Activated naive CD8-positive, alpha-beta T cell treated with anti-CD3 and anti-CD28 coated beads, Interleukin-2, amount 10 ng/mL, durations not matched to agents 7 days and 5 days (primary cell): ENCODE measurements at places on chromosomes 3 and 15. TPM values are rescaled to one million over a fixed set of nuclear protein-coding genes. Genes with fewer than 3 reads are reported as not detected.

GRCh38 chr3:43243590-43244587 is 42.5 kb upstream of the SNRK start:
- DNase-seq: no peak
- peaks cover 8% of the 10 kb centered on the region for H3K36me3 ChIP-seq
- no peaks in the 10 kb centered on the region for H3K27me3 ChIP-seq
- peaks cover 29% of the 10 kb centered on the region for H3K4me1 ChIP-seq
- H3K27ac ChIP-seq: peak overlapping the region; percentile 4

DNA sequence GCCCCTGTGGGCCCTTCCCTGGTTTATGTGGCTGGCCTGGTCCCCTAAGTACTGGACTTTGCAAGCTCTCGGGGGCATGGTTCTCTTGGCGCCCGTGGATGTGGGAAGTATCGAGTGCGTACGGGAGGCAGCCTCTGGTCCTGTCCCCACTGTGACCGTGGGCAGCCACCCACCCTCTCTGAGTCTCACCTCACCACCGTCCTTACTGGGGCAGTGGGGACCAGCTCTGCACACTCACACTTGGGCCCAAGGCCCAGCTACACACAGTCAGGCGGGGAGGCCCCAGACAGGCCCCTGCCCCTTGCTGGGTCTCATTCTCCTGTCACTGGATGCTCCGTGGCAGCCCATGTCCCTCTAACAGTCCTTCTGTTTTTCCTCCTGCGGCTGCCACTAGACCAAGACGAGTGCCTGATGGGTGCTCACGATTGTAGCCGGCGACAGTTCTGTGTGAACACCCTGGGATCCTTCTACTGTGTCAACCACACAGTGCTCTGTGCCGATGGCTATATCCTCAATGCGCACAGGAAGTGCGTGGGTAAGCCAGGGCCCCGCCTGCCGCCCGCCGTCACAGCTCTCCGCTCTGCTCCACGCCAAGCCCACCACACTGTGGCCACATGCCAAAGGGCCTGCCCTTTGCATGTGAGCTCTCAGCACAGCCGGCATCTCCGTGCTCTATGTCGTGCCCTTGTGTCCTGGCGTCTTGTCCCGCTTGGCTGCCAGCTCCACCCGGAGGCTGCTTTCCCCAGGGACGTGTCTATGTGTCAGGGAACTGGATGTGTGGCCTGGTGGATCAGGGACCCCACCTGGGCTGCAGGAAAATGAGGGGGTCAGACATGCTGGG is 72.7 kb downstream of the FBLN2 start:
- peaks cover 5% of the 10 kb centered on the region for H3K4me1 ChIP-seq
- H3K4me3 ChIP-seq: peak overlapping the region; percentile 90
- peak overlapping the region; percentile 98 for H3K27ac ChIP-seq
- no peaks in the 10 kb centered on the region for H3K36me3 ChIP-seq
- H3K27me3 ChIP-seq: no peaks in the 10 kb centered on the region
- peak; percentile 67 for DNase-seq

GRCh38 chr3:170572665-170573253 is 13.1 kb downstream of the SLC7A14 start:
- no peaks in the 10 kb centered on the region for H3K36me3 ChIP-seq
- H3K27me3 ChIP-seq: peaks cover 16% of the 10 kb centered on the region
- H3K4me1 ChIP-seq: peaks cover 1% of the 10 kb centered on the region
- DNase-seq: no peak

- no peak overlapping the region for H3K4me3 ChIP-seq
- peaks cover 9% of the 10 kb centered on the region for H3K36me3 ChIP-seq
- H3K27me3 ChIP-seq: no peaks in the 10 kb centered on the region
- DNase-seq: no peak
- H3K4me1 ChIP-seq: no peaks in the 10 kb centered on the region
- H3K27ac ChIP-seq: no peak overlapping the region
Measured at GRCh38 chr3:184196536-184196935, 10.5 kb downstream of the ABCF3 start.

DNA sequence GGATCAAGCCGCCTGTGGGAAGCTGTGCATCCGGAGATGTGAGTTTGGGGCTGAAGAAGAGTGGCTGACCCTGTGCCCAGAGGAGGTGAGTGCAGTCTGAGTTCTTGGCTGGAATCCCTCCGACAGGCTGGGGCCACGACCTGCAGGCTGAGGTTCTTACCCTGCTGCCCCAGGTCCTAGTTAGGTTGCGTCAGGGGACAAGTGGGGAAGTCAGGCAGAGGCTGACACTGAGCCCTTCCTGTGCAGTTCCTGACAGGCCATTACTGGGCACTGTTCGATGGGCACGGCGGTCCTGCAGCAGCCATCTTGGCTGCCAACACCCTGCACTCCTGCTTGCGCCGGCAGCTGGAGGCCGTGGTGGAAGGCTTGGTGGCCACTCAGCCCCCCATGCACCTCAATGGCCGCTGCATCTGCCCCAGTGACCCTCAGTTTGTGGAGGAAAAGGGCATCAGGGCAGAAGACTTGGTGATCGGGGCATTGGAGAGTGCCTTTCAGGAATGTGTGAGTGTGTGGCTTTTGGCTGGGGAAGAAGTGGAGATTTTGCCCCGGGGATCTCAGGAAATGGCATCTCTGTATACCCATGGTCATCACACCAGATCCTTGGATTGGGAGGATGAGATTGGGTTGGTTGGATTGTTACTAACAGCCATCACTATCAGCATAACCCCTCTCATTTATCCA is 1.3 kb downstream of the PPM1M start:
- H3K4me3 ChIP-seq: peak overlapping the region; percentile 91
- H3K27me3 ChIP-seq: no peaks in the 10 kb centered on the region
- peaks cover 29% of the 10 kb centered on the region for H3K36me3 ChIP-seq
- peak; percentile 53 for DNase-seq
- peaks cover 59% of the 10 kb centered on the region for H3K4me1 ChIP-seq

- peaks cover 10% of the 10 kb centered on the region for H3K36me3 ChIP-seq
- peak overlapping the region; percentile 82 for H3K4me3 ChIP-seq
- peak; percentile 71 for DNase-seq
- H3K4me1 ChIP-seq: peaks cover 62% of the 10 kb centered on the region
Measured at GRCh38 chr3:13011573-13012220, 61.5 kb downstream of the IQSEC1 start.

- no peaks in the 10 kb centered on the region for H3K36me3 ChIP-seq
- H3K27me3 ChIP-seq: no peaks in the 10 kb centered on the region
- H3K27ac ChIP-seq: no peak overlapping the region
- no peak overlapping the region for H3K4me3 ChIP-seq
- DNase-seq: no peak
Measured at GRCh38 chr15:27868828-27869404, 230.2 kb downstream of the OCA2 start.

DNA sequence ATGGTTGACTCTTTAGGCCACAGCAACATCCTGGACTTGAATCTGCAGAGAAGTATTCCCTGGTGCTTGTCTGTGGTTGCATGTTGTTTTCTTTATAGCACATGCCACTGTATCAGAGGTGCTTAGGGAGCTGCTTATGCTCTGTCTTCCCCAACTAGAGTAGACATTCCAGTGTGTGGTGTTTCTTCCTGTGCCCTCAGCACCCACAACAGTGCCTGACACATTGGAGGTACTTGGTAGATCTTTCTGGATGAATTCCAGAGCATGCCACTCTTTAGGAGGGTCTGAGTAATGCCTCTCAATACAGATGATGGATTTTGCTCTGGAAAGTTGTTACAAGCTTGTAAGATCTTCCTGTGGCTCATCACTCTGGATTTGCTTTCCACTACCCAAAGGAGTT is 117.6 kb downstream of the CHDH start:
- H3K36me3 ChIP-seq: no peaks in the 10 kb centered on the region
- no peak for DNase-seq
- H3K4me1 ChIP-seq: no peaks in the 10 kb centered on the region
- H3K27ac ChIP-seq: no peak overlapping the region

- H3K4me1 ChIP-seq: peaks cover 32% of the 10 kb centered on the region
- peak overlapping the region; percentile 17 for H3K27ac ChIP-seq
- DNase-seq: no peak
Measured at GRCh38 chr3:122890077-122890719, 95.3 kb downstream of the SLC49A4 start.

DNA sequence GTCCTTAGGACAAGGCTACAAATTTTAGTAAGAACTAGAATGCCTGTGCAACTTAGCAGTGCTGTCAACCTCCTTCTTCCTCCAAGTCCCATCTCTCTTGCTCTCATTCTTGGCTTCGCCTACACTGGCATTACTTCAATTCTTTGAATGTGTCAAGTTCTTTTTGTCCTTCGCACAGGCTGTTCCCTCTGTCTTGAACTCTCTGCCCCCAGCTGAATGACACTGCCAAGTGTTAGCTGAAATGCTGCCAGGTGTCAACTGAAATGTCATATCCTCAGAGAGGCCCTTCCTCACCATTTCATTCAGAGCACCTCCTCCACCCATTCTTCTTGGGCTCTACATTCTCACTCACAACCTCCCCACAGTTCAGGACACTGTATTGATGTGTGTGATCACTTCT is 48.8 kb upstream of the PSMD6 start:
- H3K27ac ChIP-seq: no peak overlapping the region
- H3K4me3 ChIP-seq: no peak overlapping the region
- peaks cover 23% of the 10 kb centered on the region for H3K27me3 ChIP-seq

DNA sequence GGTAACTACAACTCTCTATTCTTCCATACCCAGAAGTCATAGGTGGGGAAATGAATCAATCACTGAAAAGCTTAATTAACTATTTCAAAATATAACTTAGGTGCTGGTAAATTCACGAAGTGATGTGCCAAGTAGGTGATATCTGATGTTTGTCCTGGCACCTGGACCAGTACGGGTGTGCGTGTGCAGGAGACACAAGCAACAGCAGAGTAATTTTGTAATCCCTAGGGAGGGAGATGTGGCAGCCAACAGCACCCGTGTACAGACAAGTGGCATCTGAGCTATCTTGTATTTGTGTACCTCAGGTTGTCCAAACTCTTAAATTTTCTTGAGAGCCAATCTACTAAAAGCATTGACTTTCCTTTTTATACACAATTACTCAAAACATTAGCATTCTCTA is 22.8 kb downstream of the USF3 start:
- no peak for DNase-seq
- no peak overlapping the region for H3K4me3 ChIP-seq
- H3K4me1 ChIP-seq: no peaks in the 10 kb centered on the region
- H3K36me3 ChIP-seq: peaks cover 30% of the 10 kb centered on the region

DNA sequence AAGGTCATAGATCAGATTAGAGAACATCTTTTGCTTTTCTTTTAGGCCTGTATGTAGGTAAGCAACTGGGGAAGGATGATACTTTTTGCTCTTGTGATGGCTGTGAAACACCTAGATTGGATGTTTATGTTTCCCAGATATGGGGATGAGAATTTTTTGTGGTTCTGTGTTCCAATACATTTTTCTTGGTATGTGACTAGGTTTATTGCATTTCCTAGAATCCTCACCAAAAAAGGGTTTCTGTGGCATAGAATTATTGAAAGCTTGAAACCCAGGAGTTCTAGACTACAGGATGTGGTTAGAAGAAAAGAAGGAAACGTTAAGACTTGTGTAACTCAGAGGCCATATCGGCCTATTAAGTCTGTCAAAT is 25.8 kb downstream of the OXNAD1 start:
- no peaks in the 10 kb centered on the region for H3K27me3 ChIP-seq
- peak overlapping the region; percentile 97 for H3K27ac ChIP-seq
- DNase-seq: no peak

DNA sequence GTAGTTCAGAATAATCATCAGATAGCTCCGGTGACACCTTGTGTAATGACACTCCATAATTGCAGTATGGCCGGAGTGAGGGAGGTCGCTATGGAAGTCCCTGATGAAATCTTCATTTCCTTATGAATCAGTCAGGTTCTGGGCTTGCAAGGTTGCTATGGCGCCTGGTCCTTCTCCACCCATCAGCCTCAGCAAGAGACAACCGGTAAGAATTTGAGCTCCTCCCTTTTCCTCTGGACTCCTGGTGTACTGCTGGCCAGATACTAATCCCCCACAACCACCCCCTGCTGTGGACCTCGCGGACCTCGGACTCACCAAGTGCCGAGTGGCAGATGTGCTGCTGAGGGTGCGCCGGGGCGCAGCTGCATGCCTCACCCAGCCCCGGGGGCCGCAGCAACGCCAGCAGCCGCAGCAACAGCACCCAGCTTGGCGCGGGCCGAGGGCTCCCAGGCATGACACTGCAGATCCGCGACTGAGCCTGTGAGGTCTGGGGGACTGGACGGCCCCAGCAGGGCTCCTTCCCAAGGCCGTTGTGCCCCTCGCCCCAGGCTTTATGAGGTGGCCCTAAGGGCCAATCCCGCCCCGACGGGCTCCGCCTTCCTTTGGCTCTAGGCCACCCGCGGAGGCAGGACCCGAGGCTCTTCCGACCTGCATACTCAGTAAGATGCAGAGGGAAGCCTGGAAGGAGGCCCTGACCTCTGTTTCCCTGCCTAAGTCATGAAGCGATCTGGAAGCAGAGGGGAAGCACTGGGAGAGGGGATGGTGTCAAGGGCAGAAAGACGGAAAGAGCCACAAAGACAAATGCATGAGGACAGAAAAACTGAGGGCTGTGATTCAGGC is at the start of gene TIMP4:
TSS of gene TIMP4 (minus strand) at position 526 of the 840 bp plus-strand sequence. CDS start at position 454, 72 bp downstream.
- DNase-seq: no peak
- H3K36me3 ChIP-seq: no peaks in the 10 kb centered on the region
- no peak within 1 kb of the TSS for H3K27ac ChIP-seq
- peaks cover 6% of the 10 kb centered on the region for H3K4me1 ChIP-seq
- peaks cover 32% of the 10 kb centered on the region for H3K27me3 ChIP-seq

DNA sequence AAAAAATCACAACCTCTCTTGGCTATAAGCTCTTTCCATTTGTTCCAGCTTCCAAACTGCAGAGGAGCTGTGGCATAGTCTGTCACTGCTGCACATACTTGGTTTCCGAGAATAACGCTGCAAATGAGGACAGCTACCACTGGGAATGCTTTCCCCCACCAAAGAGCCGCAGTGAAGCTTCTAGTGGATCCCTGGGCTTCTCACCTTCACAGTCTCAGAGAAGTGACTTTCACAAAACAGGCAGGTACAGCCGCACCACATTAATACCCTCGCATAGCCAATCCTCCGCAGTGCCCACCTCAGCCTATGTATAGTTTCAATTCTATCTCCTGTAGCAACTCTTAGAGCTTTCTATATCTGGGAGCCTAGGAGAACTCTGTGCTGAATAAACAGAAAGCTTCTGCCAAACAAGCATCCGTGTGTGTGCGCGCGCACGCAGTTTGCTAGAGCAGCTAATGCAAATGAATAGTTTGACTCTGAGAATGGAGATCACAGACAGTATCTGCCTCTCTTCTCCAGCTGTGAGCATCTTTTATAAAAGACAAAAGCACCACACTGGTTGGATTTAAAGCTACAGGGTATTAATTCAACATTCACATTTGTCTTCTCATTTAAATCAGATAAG is 81.9 kb upstream of the PLXND1 start:
- no peak overlapping the region for H3K4me3 ChIP-seq
- peaks cover 3% of the 10 kb centered on the region for H3K27me3 ChIP-seq
- H3K36me3 ChIP-seq: peaks cover 3% of the 10 kb centered on the region
- no peak overlapping the region for H3K27ac ChIP-seq
- H3K4me1 ChIP-seq: peaks cover 2% of the 10 kb centered on the region
- no peak for DNase-seq

DNA sequence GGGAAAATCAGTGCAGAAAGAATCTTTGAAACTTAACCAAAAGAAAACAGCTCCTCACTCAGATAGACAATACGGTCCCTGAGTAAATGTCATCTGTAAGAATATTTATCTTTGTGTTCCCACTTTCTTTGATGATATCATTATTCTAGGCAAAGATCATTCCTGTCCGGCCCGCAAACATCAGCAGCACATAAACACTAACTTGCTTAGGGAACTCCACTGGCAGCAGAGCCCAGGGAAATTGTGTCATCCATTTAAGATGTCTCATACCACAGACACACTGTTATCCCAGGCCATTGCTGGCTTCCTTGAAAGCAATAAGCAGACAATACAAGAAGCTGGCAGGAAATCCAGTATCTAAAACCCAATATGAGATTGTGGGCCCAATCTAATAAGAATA is 20.1 kb upstream of the CD96 start:
- no peaks in the 10 kb centered on the region for H3K27me3 ChIP-seq
- H3K27ac ChIP-seq: no peak overlapping the region
- H3K36me3 ChIP-seq: no peaks in the 10 kb centered on the region
- H3K4me3 ChIP-seq: no peak overlapping the region

EAF1 gene
- 31.0 TPM for total RNA-seq

SIDT1 gene
- 48.3 TPM for total RNA-seq

TMEM266 gene
- total RNA-seq: not detected

STOML1 gene
- total RNA-seq: 9.4 TPM

DNAH1 gene
- total RNA-seq: 28.5 TPM
